ENCODE measurements at places on chromosomes 4 and X. TPM values are rescaled to one million over a fixed set of nuclear protein-coding genes. Genes with fewer than 3 reads are reported as not detected.

WDR17 gene
- 1.3 TPM for total RNA-seq

AFM gene
- not detected for total RNA-seq

CLDN34 gene
- not detected for total RNA-seq

GSPT2 gene
- total RNA-seq: 8.8 TPM

LUZP4 gene
- total RNA-seq: not detected
